ENCODE measurements at places on chromosomes 13 and 19.
A peak's percentile ranks its signal among the peaks of the same experiment; 100 is the strongest.

DNA sequence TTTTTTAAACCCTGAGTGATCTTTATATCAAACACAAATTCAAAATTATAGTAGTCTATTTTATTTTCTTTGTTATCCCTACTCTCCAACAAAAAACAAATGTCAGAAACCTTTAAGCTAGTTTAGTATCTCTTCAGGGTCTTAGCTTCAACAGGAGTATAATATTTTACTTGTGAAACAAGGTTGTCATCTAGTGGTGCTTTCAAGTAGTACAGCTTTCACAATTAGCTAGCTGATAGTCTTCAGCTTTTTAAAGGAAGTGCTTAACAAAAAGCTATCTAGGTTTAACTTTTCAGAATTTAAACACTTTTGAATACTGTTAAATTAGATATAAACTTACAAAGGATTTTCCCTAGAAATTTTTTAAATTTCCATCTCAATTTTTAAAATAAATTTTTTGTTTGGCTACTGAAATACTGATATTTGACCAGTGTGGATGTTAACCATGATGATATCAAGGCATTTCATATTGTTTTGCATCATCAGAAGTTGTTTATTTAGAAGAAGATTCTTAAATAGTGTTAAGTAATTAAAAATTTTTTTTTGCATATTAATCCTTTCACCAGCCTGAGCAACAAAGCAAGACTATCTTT is 34.2 kb downstream of the TDRD3 start:
- DNase-seq, result peak; percentile 25

DNA sequence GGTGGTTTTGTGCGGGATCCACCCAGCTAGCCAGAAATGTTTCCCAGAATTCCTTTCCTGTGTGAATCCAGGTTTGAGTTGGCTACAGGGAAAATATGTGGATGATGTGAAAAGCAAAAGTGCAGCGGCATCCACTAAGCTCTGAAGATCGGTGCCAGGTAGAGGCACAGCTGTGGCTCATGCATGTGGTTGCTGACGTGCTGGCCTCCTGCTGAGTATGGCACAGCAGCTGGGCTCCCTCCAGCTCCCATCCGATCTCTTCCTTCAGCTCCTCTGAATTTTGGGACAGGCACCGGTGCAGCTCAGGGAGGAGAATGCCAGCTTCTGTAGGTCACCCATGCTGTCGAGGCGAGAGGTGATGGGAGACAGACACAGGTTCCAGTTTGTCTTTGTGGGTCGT is 84.0 kb upstream of the GSX1 start:
- DNase-seq, result no peak

- no peak for DNase-seq
These were observed 507.6 kb upstream of the ARGLU1 start for GRCh38 chr13:107075576-107075975.

- no peak for DNase-seq
These were observed 31.0 kb downstream of the PIP5K1C start for GRCh38 chr19:3669082-3669946.

GRCh38 chr19:11699931-11700794 is 38.6 kb downstream of the ZNF823 start:
- DNase-seq, result no peak

DNA sequence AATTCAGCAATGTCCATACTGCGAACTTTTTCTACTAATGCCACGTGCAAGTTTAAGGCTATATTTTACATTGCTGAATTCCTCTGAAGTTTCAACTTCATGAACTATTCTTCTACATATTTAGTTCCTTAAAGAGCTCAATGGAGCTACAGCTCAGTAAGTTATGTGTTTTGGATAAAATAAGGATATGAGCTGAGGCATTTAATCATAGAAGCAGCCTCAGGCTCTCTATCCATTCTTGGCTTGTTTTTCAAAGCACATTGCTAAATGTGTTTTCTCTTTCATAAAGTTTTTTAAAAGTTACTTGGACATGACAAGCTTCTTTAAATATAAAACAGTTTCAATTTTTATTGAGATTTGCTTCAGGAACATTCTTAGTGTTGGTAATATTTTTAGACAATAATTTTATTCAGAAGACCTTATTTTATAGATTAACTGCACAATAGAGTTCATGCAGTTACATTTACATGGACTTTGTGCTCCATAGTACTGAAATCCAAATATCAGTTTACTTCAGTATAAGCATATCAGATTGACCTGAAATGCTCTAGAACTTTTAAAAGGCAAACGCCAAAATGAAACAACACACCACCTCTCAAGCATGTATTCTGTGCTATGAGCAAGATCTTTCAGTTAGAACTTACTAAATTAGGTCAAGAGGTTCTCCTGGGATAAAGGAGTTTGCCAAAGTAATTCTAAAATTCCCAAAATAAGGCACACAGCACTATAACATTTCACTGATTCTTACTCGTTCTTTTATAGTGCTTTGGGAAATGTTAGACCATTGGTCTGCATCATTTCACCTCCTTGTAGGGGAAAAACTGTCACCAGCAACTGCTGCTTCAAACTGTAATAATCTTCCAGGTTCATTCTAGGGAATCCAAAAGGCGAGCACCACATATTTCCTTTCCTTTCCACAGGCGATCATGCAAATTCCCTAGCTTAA is 275.5 kb downstream of the ENOX1 start:
- DNase-seq, result no peak

DNA sequence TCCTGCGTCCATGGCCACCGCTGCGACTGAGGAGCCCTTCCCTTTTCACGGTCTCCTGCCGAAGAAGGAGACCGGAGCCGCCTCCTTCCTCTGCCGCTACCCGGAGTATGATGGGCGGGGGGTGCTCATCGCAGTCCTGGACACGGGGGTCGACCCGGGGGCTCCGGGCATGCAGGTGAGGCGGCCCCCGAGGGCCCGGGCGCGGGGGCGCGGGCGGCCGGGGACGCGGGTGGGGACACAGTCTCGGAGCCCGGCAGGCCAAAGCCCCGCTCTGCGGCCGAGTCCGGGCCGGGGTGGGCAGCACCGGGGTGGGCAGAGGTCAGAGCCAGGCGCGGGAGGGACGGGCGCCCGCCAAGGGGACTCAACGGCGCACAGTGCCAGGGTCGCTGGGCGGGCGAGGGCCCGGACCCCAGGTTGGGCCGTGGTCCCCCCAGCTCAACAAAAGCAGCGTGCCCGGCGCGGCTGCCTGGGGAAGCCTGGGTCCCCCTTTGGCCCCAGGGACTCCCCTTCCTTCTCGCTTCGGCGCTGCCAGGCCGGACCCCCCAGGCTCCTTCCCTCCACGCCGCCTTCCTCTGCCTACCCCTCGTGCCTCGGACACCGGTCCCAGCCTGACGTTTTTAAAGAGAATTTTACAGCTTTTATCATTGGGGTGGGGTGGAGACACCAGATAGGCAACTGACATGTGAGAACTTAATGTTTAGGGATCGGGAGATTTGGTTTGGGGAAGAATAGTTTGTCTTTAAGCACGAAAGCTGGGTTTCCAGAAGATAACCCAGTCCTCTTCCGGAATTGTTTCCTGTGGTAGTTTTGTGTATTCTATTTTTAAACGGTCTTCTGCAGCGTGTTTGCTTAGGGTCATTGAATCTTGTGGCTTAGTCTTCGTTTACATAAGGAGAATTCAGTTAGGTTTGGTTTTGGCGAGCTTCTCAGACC is 509 bp downstream of the TPP2 start:
- no peak for DNase-seq

DNA sequence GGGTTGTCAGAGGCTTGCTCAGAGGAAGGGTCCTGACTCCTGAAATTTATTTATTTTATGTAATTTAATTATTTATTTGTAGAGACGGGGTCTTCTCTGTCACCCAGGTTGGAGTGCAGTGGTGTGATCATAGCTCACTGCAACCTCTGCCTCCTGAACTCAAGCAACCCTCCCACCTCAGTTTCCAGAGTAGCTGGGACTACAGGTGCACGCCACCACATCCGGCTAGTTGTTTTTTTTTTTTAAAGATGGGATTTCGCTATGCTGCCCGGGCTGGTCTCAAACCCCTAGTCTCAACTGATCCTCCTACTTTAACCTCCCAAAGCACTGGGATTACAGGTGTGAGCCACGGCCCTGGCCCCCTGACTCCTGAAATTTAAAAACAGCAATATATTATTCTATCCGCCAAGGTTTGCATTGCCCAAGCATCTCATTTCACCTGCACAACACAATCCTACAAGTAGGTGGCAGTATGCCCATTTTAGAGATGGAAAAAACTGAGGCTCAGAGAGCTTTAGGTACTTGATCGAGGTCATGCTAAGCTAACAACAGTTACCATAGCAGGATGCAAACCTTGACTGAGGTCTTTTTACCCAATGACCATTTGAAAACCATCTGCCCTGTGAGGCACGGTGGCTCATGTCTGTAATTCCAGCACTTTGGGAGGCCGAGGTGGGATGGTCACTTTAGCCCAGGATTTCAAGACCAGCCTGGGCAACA is 18.1 kb downstream of the ARHGEF18 start:
- DNase-seq, result no peak

GRCh38 chr19:54916822-54917221 is 10.9 kb downstream of the NCR1 start:
- no peak for DNase-seq

GRCh38 chr19:47541518-47541917 is 26.7 kb upstream of the NAPA start:
- no peak for DNase-seq

- no peak for DNase-seq
These were observed 14.4 kb downstream of the CAPN12 start for GRCh38 chr19:38729653-38730469.

- no peak for DNase-seq
These were observed 46.3 kb downstream of the ZNF724 start for GRCh38 chr19:23203841-23204344.

GRCh38 chr13:111904701-111905608 is 162.0 kb upstream of the SOX1 start:
- DNase-seq, result no peak

DNA sequence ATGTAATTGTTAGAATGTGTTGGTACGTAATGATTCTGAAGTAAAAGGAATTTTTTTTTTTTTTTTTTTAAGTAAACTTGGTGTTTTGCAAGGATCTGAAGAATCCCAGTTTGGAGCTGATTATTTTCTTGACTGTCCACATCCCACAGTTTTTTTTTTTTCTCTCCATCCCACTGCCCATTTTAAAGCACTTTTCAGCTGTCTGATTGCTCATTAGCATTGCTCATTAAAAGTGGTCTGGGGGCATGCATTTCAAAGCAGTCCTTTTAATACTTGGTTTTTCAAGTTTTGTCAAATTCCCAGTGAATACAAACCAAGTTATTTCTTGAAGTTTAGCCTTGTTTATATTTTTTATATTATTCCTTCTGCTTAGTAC is 44.1 kb downstream of the SLAIN1 start:
- DNase-seq, result no peak

DNA sequence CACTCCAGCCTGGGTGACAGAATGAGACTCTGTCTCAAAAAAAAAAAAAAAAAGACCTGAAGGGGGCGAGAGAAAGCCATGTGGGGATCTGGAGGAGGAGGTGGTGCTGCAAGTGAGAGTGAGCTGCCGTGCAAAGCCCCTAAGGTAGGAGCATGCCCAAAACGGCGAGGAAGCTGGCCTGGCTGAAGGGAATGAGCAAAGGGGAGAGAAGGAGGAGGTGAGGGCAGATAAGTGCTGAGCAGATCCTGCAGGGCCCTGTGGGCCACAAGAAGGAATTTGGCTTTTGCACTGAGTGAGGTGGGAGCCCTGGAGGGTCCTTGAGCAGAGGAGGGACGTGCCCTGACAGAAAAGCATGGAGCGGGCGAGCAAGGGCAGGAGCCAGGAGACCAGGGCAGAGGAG is 19.4 kb upstream of the ADGRE5 start:
- DNase-seq, result peak; percentile 36

- DNase-seq, result no peak
These were observed 35.8 kb upstream of the ISYNA1 start for GRCh38 chr19:18473706-18474087.

GRCh38 chr19:4316956-4317355 is 12.6 kb downstream of the FSD1 start:
- no peak for DNase-seq

- DNase-seq, result no peak
These were observed 673 bp downstream of the CTU1 start for GRCh38 chr19:51107406-51108065.

DNA sequence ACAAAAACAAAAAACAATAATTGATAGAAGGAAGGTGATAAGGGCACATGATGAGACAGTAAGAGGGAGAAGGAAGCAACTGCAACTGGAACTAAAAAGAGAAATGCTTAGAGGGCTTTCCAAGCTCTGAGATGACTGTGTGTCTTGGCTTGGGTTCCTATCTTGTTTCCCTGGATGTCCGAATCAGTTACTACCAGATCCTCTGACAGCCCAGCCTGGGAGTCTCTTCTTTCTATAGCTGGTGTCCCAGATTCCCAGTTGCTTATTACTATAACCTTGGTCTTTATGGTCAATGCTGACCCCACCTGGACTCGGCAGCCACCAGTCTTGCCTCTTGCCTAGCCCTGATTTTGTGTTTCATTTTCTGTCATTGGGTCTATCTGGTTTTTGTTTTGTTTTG is 116.4 kb downstream of the RFC3 start:
- DNase-seq, result no peak

DNA sequence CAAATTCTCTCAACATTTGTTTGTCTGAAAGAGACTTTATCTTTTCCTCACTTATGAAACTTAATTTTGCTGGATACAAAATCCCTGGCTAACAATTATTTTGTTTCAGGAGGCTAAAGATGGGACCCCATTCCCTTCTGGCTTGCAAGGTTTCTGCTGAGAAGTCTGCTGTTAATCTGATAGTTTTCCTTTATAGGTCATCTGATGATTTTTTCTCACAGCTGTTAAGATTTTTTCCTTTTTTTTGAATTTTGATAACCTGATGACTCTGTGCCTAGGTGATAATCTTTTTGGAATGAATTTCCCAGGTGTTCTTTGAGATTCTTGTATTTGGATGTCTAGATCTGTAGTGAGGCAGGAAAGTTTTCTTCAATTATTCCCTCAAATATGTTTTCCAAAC is 2661.4 kb downstream of the PCDH9 start:
- DNase-seq, result no peak

DNA sequence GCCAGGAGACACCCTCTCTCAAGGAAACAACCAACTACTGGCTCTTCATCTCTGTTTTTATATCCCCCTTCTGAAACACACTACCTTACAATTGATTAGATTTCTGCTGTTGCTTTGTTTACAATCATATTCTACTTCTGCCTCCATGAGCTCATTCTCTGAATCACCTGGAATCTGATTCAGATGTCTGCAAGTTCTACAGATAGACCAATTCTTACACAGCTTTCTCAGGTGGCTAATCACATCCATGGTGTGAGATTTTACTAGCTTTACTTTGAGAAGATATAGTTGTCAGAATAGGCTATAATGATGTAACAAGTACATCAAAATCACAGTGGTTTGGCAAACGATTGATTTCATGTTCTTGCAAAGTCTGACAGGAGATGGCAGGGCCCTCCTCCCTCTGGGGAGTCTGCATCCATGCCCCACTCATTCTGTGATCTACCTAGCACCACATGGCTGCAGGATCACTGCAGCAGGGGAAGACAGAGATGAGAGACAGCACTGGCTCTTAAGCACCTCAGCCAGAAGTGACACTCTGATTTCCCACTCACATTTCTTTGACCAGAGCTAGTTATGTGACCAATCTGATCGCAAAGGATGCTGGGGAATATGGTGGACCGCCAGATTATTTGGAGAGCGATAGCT is 243.7 kb downstream of the FOXO1 start:
- DNase-seq, result no peak
